ENCODE measurements at places on chromosomes 1 and 21.

- ATAC-seq, result peak; percentile 24
Observed at GRCh38 chr1:226679853-226680516, 59.1 kb downstream of the ITPKB start.

DNA sequence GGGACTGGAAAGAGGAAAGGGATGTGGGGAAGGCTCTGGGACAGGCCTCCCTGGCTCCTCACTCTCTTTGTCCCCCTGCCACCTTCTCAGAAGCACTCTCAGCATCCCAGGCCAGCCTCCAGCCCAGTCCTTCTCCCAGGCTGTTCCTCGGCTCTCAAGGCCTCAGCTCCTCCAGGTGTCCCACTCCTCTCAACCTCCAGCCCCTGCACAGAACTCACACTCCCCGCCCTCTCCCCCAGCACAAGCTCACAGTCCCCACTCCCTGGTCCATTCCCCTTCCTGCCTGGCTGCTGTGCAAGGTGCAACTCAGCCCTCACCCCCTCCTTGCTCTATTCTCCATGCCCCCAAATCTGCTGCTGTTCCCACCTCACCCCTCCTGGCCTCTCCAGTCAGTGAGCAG, 185.0 kb downstream of the HIVEP3 start:
- no peak for ATAC-seq

- no peak for ATAC-seq
Observed at GRCh38 chr1:97297611-97298010, 576.0 kb downstream of the PTBP2 start.

DNA sequence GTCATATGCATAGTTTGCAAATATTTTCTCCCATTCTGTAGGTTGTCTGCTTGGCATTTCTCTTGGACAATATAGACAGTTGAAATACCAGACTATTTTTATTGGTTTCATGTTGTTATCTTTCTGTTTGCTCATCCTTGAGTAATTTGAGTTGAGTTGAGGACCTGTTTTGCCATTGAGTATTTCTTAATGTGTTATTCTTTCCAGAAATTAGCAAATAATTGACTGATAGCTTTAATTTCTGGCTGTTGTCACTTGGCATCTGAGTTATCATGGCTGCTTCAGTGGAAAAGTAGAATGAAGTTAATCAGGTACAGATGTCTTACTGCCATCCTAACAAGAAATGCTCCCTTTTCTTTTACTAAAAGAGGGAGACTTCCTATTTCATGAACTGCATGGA, 264.8 kb upstream of the DUSP10 start:
- peak; percentile 60 for ATAC-seq

- ATAC-seq, result no peak
Observed at GRCh38 chr1:14603645-14604044, 5.2 kb downstream of the KAZN start.

GRCh38 chr21:41360072-41360821, 1.6 kb upstream of the MX2 start:
- ATAC-seq, result peak; percentile 57

- ATAC-seq, result peak; percentile 21
Observed at GRCh38 chr1:79041666-79042065, 35.1 kb upstream of the ADGRL4 start.

GRCh38 chr1:42153624-42154023, 414 bp downstream of the GUCA2B start:
- no peak for ATAC-seq

DNA sequence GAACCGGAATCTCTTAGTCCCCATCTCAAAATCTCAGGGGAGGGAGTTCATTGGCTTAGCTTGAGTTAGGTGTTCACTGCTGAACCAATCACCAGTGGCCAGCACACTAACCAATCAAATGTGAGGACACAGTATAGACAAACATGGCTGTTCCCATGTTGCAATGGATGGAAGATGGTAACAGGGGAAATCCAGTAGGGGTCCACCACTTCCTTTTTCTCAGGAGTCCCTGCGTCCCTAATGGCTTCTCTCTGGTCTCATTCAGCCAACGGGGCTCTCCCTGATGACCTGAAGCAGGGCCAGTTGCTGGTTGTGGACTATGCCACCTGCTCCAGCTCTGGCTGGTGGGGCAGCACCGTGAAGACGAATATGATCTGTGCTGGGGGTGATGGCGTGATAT, 9.7 kb downstream of the CELA2B start:
- no peak for ATAC-seq

DNA sequence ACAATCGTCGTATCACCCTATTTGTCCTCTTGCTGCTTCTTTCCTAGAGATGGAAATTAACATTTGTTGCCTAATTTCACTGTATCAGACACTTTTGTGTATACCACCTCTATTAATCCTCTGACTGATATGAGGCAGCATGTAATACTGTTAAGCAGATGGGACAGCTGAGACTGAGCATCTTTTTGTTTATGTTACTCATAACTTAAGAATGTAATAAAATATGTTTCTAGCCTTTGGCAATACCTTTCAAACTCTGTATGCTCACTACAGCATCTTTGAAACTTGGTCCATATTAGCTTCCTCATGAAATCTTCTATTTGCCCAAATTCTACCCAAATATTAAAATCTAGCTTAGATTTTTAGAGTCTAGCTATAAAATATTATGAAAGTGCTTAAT, 2.3 kb downstream of the OR14K1 start:
- ATAC-seq, result no peak

GRCh38 chr1:44905276-44905675, 62.2 kb upstream of the PTCH2 start:
- no peak for ATAC-seq

- ATAC-seq, result no peak
Observed at GRCh38 chr1:212892108-212892507, 34.0 kb downstream of the FLVCR1 start.

- no peak for ATAC-seq
Observed at GRCh38 chr1:214413315-214413714, 132.4 kb downstream of the SMYD2 start.

DNA sequence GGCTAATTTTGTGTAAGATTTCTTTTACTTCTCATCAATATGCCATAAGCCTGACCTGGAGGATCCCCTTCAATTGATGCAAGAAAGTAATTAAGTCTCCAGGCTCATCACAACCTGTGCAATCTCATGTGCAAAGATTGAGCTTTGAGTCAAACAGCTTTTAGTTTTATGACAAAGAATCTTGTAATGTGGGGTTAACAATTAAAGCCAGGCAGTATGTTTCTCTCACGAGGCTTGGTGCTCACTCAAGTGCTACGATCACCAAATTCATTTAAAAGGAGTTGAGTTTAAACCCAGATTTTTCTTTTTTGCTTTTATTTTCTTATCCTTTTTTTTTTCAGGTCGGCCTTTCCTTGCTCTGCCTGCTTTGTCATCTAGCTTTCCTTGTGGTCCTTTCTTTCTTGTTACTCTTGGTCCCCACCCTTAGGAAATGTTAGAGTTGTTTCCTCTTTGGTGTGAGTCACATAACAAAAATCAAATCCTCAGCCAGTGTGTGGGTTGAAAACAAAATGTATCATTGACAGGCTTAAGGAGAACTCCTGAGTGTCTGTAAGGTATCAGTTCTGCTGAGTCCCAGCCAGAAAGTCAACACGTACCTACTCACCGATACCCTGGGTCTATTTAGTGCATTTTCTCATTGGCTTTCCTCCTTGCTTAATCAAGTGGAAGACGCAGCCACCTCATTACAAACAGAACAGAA, 1037.2 kb downstream of the ADGRL2 start:
- ATAC-seq, result peak; percentile 51

- ATAC-seq, result no peak
Observed at GRCh38 chr1:216710598-216711333, 12.5 kb downstream of the ESRRG start.

DNA sequence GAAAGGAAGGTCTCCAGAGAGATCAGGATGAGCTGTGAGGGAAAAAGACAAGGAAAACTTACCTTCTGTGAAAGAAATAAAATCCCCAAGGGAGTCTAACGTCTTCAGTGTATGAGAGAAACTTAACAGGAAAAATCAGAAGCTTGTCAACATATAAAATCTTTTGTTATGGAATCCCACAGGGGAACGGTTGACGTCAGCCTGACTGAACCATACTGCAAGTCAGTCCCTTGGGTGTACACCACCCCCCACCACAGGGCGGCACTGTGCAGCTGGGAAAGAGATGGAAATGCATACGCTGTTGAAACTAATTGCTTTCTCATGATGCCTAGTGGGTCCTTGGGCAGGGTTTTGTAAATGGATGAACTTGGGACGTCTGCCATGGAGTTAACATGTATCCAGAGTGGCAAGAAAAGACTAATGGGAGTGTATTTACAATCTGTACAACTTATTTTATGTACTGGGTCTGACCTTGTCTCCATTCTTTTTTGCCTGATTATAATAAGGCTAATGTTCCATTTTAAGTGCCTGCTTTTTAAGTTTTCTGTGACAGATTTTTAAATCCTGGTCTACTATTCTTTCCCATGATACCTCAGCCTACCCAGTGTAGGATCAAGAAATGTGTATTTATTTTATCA, 22.7 kb downstream of the UTP25 start:
- ATAC-seq, result peak; percentile 98

- no peak for ATAC-seq
Observed at GRCh38 chr1:61054601-61054993, 27.8 kb upstream of the NFIA start.

- ATAC-seq, result no peak
Observed at GRCh38 chr1:22916471-22916820, 56.2 kb downstream of the LACTBL1 start.

DNA sequence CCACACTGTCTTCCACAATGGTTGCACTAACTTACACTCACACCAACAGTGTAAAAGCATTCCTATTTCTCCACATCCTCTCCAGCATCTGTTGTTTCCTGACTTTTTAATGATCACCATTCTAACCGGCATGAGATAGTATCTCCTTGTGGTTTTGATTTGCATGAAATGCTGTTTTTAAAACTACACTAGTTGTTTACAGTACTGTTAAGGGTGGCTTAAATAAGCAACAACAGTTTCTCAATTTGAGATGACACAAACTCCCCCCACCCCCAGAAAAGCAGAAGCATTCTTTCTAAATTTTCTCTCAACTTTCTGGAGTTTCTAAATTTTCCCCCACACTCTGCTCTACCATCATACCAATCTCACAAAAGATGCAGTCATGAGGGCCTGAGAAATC, 7.1 kb upstream of the SLAMF7 start:
- ATAC-seq, result no peak

DNA sequence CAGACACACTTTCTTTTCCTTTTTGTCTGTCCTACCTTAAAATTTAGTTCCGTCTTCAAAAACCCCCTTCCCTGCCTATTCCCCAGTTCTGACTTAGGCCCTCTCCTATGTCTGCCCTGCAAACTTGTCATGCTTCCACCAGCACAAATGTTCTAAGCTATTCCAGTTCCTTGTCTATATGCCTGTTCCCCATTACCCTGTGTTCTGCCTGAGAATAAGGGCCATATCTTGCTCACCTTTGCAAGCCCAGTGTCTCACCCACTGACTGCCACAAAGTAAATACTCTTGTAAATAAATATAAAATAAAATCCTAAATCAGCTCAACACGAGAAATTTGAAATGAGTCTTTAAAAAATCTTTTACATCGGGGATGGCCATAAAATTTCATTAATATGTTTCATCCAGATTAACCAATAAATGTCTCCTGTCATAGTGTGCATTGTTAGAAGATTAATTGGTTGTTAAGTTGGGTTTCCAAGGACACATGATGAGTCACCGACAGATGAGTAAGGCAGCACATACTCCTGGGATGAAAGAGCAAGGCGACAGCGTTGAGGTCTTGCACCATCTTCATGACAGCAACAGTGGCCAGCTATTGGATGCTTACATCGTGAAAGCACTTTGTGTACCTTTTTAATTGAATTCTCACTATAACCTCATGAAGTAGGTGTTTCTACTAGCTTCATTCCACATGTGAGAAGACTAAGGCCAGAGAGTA, 92.6 kb upstream of the NGF start:
- ATAC-seq, result peak; percentile 83

DNA sequence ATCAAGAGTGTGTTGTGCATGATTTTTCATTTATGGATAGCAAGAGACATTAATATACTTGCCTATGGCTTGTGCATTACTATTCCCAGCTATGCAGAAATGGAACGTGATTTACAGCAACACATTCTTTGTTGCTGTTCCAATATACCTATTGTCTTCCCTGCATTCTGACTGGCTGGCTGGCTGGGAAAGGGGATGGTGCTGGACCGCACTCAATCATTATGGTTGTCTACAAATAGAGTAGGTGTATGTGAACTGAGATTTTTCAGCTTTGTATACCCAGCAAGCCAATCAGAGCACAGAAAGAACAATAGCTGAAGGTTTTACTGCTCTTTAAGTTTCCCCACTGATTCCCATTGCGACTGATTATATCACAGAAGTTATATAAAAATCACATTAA, 167.5 kb downstream of the ATG4C start:
- no peak for ATAC-seq

- no peak for ATAC-seq
Observed at GRCh38 chr1:228814176-228814575, 78.9 kb downstream of the RHOU start.

- ATAC-seq, result peak; percentile 53
Observed at GRCh38 chr1:179709841-179710329, 33.2 kb upstream of the FAM163A start.

DNA sequence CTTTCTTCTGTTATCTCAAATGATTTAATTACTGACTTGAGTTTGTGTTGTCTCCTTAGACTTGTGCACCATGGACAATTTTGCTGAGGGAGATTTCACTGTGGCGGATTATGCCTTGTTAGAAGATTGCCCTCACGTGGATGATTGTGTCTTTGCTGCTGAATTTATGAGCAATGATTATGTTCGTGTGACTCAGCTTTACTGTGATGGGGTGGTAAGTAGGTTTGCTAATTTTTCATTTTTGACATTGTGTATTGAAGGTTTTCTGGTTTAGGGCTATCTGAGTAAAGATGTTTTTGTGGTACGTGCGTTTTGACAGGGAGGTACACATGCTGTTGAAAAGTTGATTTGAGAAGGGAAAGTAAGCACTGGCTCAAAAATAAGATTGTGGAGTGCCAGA, 14.1 kb downstream of the TTC3 start:
- ATAC-seq, result peak; percentile 76

GRCh38 chr21:41361053-41361785, 608 bp upstream of the MX2 start:
- no peak for ATAC-seq

GRCh38 chr1:178501705-178502329, 5.1 kb upstream of the CLEC20A start:
- peak; percentile 95 for ATAC-seq

DNA sequence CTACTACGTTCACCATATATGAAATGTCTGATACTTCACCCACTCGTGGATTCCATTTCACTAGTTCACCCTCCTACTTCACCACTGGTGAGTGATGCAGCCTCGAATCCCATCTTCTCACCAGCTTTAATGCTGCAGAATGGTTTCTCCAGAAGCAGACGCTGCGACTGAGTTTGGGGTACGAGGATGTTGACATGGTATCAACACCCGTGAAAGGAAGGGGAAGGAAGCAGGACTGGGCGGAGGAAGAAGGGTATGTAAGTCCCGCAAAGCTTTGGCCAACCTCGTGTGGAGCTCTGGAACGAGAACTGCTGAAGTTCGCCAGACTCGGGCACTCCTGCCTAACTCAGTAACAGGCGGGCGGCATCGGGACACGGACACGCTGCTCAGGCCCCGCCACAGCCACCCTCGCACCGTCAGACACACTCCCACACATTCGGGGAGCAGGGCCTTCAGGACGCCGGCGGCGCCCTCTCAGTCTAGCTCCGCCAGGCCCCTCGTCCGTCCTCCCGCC, 833 bp upstream of the DIP2A start:
- ATAC-seq, result peak; percentile 40

GRCh38 chr1:247290576-247290975, 34.7 kb downstream of the VN1R5 start:
- ATAC-seq, result no peak

- ATAC-seq, result no peak
Observed at GRCh38 chr1:75172556-75172955, 38.4 kb downstream of the LHX8 start.

- ATAC-seq, result no peak
Observed at GRCh38 chr1:28031173-28031572, 57.2 kb downstream of the EYA3 start.

- no peak for ATAC-seq
Observed at GRCh38 chr1:119266386-119266785, 102.2 kb upstream of the HAO2 start.

All from SK-N-SH treated with all-trans-retinoic acid at 6 μM for 48 hours (cell line).